CD4-positive, alpha-beta T cell treated with Interleukin-4 for 4 hours (primary cell): ENCODE measurements at places on chromosomes 1 and 21.

- DNase-seq = no peak
Measured at GRCh38 chr21:15754640-15755039, 24.9 kb downstream of the USP25 start.

- DNase-seq = no peak
Measured at GRCh38 chr1:85623061-85623471, 42.5 kb downstream of the CCN1 start.

GRCh38 chr1:26154750-26155149, 4.1 kb upstream of the FAM110D start:
- no peak for DNase-seq

DNA sequence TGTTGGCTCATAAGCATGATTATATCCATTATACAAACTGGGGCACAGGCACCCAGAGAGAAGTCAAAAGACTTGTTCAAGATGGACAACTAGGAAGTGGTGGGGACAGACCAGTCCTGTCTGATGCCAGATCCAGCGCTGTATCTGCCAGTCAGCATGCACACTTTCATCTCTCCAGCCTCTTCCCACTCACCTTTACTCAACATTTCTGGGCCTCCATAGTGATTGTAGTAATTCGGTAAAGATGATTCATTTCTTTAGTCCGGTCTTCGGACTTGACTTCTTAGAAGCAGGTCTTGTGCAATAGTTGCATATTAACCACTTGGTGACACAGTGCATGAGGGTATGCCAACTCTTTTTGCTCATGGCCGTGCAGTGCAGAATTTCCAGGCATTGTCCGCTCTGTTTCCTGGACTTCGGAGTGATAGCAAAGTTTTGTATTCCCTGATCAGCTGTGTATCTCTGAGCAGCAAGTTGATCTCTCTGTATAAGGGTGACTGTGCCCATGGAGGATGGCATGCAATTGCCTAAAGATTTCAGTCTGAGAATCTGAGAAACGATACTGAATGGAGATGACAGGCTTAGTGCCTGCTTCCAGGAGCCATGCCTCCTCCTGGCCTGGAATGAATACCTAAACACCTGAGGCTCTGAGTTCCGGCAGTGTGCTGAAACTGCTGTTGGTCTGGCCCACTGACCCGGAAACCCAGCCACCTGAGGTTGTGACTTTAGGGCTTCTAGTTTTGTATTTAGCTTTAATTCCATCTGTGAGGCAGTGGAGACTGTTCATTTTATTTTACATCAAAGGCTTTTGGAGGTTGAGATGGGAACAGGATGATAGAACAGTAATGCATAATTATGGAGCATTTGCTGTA, 39.0 kb downstream of the GALNT2 start:
- DNase-seq = no peak

DNA sequence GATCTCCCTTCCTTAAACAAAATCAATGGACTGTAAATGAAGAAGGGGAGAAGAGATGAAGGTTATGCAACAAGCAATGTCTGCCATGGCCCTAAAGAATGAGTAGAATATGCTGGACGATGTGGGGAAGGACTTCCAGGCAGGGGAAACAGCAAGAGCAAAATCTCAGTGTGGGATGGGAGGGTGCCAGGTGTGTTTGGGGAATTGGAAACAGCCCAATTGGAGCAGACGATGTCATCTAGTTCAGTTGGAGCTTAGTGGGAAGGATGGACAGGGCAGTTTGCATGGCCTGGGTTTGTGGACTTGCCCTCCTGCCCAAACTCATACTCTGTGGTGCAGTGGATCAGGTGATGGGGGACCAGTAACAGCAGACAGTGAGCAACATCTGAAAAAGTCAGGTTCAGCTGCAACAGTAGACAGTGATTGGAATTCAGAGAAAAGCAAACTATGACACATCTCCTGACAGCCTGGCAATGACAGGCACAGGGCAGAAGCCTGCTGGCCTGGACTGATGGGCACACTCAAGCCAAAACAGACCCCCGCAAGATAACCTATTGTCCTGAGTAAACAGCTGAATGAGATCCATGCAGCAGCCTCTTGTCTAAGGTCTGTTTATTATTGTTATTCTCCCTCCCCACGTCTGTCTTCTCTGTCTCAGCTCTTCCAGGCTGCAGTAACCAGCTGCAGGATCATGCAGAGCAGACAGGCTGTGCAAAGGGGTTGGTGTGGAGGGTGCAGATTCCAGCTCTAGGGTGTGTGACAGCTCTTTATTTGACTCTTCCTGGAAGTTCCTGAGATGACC, 50.5 kb upstream of the PRELP start:
- DNase-seq = no peak
